Stimulated activated CD4-positive, alpha-beta T cell treated with anti-CD3 and anti-CD28 coated beads, TNF-alpha, amount 100 ng/mL, for 24 hours (primary cell): ENCODE measurements at places on chromosomes 12 and 14.

GRCh38 chr14:39175445-39176262, 600 bp downstream of the PNN start:
- DNase-seq: no peak

GRCh38 chr14:63745858-63746425, 18.1 kb upstream of the SGPP1 start:
- no peak for DNase-seq

DNA sequence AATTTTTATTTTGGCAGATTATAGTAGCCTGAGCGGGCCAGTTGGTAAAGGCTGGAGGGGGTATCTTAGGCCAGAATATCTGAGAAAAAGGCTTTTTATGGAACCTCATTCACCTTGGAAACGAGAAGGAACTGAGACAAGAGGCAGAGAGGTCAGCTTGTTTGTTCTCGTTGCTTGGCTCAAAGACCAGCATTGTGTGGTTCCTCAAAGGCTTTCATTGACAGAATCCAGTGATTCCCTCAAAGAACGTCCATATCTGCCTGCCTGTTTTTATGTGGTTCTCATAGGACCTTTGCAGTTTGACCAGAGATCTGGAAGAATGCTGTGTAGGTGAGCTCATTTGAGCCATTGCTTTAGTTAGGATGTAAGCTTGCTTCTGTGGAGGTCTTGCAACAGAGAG, 117.3 kb downstream of the CFAP54 start:
- DNase-seq: no peak

GRCh38 chr14:66483322-66483721, 2.8 kb upstream of the CCDC196 start:
- no peak for DNase-seq

GRCh38 chr12:29574500-29574899, 77.0 kb upstream of the OVCH1 start:
- no peak for DNase-seq

DNA sequence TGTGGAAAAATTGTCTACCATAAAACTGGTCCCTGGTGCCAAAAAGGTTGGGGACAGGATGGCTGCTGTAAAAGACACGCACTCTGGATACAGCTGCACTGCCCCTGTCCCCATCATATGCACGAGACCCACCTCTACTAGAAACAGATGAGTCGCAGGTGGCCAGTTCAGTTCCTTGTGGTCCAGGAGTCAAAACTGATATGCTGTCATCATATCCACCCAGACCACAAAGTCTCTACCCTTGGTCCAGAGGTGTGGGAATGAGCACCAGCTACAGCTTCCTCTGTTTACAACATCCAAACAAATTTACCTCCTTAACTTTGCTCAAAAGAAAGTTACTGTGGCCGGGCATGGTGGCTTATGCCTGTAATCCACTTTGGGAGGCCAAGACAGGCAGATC, 43.8 kb upstream of the DACT1 start:
- DNase-seq: no peak

DNA sequence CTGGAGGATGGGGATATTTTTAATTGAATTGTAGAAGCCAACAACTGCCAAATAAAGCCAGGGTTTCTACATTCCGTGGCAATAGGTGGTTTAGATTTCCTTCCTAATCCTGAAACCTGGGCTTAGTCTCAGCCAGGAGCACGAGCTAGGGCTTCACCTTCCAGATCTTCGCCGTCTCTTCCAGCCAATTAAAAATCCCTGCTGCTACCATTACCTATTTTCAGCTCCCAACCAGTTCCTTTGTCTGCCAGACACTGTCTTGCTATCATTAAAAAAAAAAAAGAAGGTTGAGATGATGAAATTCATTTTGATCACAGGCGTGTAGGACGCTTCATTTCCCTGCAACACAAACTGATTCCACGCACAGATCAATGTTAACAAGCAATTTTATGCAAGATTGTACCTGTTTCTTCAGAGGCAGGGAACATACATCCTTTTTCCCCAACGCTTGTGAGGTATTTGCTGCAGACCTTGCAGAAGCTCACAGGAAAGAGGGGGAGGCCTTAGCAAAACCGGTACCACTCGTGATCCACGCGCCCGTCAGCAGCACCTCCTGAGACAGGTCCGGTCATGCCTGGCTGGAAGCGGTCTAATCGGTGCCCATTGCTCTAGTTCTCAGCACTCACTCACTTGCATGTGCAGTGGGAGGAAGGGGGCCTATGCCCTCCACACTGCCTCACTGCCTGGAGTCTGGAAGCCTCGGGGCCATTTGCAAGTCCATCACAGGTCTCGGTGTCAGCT, 65.1 kb downstream of the SLC6A12 start:
- no peak for DNase-seq

GRCh38 chr14:67232066-67232465, 9.2 kb upstream of the PALS1 start:
- no peak for DNase-seq

DNA sequence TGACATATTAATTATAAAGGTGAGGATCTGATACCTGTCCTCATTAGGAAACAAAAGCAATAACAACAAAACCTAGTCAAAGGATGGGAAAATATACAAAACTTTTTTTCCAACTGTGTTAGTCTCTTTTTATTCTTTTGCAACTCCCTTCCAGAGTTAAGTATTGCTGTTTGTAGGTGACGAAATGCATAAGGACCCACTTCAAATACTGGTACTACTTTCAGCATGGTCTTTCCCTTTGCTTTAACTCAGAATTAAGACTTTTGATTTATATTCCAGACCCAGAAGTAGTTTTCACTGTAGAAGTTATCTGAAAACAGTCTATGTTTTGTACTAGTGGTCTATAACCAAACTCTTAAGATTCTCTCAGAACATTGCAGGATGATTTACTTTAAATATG, 34.1 kb upstream of the ABCC9 start:
- DNase-seq: no peak

DNA sequence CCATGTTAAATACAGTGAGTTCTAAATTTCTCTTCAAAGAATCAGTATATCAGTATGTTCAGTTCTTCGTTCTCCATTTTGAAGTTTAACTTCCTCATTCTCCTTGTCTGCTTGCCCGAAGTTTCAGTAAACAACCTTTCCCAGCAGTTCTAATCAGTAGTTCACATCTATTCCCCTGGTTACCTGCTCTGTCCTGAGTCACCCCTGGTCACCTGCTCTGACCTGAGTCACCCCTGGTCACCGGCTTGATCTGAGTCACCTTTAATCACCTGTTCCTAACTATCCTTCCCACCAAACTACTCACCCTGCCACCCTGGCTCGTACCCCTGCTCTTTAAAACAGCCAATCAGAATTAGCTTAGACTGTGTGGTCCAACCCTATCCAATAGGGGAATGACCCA, 9.4 kb upstream of the OR10G3 start:
- no peak for DNase-seq
